M059J (cell line): ENCODE measurements at places on chromosomes 1 and 21. TPM values are rescaled to one million over a fixed set of nuclear protein-coding genes. Genes with fewer than 3 reads are reported as not detected.

DNA sequence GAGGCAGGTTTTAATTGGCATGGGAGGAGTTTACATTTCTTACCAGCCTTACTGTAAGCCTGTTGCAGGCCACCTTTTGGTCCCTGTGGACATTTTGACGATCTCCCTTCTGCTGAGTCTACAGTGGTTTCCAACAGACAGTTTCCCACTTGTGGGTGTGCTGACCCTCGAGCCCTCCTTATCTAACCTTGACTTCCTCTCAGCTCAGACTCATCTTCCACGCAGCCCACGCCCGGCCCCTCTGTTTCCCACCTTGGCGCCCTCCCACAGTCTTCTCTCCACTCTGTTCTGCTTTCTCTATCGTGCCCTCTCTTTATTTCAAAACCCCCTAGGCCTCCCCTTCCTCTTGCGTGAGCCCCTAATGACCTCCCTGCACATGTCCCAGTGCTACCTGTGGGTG, 6.1 kb upstream of the ARL8A start:
- no peak for DNase-seq

Gene S100A9
- total RNA-seq = 0.22 TPM in 1 of 2 replicates, not detected in the other

Gene RAB7B
- 0.44 and 0.69 TPM in 2 replicates for total RNA-seq

DNA sequence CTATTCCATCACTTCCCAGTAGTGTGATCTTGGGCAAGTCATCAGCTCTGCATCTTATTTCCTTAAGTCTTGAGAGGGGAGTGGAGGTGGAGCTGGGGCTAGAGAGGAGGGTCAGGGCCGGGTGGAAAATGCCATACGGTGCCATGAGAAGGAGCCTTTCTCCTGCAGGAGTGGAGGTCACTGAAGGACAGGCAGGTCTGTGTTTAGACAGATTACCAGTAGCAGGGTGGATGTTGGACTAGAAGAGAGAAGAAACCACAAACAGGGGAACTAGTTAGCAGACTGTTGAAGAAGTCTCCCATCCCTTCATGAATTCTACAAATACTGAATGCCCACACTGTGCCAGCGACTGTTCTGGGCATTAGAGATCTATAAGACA, 13.9 kb upstream of the CPT2 start:
- DNase-seq = no peak

- no peak for DNase-seq
Measured at GRCh38 chr1:3557366-3557765, 53.9 kb downstream of the MEGF6 start.

DNA sequence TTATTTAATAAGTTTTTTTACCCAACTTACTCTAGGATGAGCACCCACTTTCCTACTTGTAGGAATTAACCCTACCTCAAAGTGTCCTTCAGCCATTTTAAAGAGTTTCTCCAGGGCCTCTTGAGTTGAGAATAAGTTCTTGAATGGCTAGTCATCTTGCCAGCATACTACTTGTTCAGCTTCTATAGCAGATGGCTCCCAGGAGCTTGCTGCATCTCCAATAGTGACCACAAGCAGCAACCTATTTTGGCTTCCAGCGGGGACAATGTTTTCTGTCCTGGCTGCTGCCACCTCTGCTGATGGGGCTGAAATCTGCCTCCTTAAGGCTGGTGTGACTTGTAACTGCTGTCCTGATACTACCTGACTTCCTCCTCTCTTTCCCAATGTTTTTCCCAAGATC, 20.8 kb upstream of the PIK3R3 start:
- no peak for DNase-seq

DNA sequence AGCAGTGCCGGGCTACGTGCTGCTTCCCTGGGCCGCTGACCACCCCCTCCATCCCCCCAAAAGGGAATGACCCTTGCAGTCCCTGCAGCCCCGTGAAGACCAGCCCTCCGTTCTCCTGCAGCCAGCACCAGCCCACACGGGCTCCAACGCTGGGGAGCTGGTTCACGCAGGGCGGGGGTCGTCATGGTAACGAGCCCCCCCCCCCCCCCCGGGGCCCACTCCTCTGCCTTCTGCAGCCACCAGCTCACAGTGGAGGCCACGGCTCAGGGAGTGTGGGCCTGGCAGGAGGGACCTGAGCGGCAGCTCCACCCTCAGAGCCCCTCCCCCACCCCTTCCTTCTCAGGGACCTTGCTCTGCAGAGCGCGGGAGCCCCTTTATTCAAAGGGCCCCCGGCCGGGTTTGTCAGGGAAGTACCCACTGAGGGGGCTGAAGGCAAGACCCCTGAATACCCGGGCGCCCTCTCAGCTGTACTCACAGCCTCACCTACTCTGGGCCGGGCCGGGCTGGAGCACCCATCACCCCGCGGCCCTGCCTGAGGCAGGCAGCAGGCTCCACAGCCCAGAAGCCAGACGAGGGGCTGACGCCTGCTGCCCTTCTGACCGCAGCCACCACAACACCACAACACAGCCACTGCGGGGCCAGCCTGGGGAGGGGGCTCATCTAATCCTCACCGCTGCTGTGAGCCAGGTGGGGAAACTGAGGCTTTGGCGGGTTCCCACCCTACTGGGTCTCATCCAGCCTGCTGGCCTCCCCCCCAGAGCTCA, 12.6 kb downstream of the MEGF6 start:
- no peak for DNase-seq

DNA sequence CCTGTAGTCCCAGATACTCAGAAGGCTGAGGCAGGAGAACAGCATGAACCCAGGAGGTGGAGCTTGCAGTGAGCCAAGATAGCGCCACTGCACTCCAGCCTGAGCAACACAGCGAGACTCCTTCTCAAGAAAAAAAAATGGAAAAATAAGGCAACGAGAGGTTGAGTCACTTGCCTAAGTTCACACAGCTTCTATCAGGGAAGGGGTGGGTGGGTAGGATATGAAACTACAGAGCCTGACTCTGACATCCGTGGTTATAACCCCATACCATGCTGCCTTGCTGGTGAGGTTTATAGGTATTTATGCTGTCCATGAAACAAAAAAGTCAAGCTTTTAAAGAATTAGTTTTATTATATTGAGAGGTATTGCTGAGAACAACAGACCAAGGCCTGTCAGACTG, 61.5 kb upstream of the RAB4A start:
- DNase-seq = no peak

DNA sequence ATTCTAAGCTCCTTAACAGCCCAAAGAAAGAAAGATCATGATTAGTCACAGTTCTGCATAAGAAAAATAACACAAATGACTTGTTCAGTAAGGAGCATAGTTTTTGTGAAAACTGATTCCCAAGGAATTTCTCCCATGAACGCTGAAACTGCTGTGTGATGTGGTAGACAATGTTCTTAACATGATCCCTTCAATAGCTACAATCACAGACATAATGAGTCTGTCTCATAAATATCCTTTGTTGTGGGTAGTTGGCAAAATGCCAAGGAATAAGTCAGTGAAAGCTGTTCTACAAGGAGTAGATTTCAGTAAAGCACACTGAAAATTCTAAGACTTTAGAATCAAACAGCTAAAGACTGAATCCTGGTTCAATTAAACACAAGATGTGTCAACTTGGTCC, 404.8 kb downstream of the HLX start:
- DNase-seq = peak; percentile 72

GRCh38 chr1:228286505-228287417, 78.9 kb downstream of the OBSCN start:
- no peak for DNase-seq

DNA sequence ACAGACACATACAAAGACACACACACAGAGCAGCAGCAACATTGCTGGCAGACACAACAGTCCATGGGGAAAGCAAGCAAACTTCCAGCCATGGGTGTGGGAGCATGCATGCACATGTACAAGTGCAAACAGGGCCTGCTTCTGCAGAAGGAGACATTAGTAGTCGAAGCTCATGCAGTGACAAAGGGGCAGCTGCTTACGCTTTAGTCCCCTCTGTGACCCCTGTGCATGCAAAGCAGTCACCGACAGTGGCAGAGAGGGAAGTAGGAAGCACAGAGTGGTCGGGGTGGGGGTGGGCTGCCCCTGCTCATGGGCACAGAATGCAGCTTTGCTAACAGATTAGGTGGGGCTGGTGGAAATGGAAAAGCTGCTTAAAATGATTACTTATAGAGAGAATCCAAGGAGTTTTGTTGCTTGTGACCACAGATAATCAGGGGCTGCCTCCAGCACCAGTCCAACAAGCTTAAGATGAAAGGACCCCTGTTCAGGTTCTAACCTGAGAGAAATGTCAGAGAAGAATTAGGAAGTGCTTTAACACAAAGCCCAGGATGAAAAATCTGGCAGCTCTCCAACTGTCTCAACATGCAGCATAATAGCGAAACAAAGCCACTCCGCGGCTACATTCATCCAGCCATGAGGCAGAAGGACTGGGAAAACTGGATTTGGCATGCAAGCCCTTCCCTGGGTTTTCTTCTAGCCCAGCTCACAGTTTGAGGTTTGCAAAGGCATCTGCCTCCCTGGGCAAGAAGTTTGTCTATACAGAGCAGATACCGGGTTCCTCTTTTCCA, 378.9 kb downstream of the KCNH1 start:
- peak; percentile 14 for DNase-seq

GRCh38 chr1:41448821-41449220, 35.7 kb downstream of the EDN2 start:
- no peak for DNase-seq

DNA sequence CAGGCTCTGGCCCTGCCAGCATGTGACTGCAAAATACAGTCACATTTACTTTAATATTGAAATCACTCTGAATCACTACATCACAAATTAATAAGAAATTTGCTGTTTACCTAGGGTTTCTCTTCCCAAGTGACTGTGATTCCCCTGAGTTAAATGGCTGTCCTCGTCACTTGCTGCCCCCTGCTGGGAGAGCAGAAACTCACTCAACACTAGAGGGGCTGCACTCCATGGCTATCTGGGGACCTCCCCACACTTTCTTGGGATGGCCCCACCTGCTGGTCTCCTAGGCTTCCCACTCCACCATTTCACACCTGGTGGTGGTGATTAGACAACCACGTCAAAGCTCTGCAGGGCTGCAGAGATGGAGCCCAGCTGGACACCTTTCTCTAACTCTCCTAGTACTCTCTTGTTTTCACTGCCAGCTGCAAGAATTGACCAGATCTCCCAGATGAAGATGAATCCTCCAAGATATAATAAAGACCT, 63.4 kb downstream of the CD2 start:
- DNase-seq = peak; percentile 43

DNA sequence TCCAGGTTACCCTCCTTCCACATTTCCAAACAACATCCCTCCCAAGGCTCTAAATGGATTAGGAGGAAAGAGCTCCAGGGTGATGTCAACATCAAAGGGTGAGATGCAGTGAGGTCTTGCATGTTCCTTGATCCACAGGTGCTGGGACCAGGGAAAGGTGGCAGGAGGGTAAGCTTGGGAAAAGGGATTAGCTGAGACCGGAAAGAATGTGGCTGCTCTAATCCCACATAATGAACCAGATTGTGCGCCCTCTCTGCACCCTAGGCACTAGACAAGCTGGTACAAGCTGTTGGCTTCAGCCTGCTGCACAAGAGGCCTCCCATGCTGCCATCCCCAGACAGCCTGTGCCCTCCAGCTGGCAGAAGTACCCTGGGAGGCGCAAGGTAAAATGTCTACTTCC, 34.9 kb downstream of the PLXNA2 start:
- peak; percentile 23 for DNase-seq
